Occipital lobe (tissue), 3 donors: ENCODE measurements at places on chromosomes 7 and 10.
A peak's percentile ranks its signal among the peaks of the same experiment; 100 is the strongest.

DNA sequence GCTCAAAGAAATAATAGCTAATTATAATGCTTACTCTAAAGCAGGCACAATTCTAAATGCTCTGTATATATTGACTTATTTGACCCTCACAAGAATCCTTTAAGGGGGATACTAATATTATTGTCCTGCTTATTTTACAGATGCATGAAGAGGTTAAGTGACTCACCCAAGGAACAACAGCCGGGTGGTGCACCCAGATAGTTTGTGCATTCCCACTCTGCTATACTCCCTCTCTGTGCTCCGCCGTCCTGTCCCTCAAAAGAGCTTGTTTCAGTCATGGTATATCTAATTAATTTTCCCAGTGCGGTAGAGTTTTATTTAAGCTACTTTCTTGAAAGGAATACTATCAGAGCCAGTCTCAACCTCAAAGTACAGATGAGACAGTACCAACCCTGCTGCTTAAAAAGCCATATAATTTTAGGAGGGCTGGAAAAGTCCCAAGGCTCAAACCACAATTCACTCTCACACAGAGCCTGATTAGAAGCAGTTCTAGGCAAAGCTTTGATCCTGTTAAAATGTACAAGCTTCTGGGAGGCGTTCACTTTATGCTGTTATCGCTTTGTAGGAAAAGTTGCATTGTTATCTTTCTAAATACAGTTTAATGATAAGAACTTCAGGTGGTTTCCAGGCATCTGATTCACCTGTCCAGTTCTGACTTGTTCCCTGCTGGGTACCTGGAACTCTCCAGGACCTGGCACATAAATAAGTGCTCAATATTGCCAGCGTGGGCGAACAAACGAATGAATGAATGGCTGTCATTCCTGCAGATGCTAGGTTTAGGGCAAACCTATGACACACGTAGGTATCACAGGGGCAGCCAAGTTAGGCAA, 261.5 kb upstream of the KLF14 start:
- DNase-seq: no peak

GRCh38 chr10:92149261-92149660, 141.6 kb downstream of the CPEB3 start:
- DNase-seq: no peak

DNA sequence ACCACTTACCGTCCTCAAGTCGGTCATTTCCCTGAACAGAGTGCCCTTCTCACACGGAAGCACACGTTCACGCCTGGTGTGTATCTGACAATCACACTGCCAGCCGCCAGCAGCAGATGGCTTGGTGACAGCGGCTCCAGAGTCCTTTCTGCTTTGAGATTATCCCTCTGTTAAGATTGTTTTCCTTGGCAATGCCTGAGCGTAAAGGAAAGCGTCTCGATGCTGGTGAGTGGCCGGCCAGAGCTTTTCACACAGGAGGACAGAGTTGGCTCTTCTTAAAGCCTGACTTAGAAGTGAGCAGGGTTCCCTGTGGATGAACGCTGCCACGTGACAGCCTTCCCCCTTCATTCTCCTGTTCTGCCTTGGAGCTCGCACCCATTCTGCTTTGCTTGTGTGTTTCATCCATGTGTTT, 22.1 kb upstream of the PRKAR1B start:
- DNase-seq: peak; percentile 21

- no peak for DNase-seq
Observed at GRCh38 chr10:91077549-91078071, 142.9 kb upstream of the PCGF5 start.

DNA sequence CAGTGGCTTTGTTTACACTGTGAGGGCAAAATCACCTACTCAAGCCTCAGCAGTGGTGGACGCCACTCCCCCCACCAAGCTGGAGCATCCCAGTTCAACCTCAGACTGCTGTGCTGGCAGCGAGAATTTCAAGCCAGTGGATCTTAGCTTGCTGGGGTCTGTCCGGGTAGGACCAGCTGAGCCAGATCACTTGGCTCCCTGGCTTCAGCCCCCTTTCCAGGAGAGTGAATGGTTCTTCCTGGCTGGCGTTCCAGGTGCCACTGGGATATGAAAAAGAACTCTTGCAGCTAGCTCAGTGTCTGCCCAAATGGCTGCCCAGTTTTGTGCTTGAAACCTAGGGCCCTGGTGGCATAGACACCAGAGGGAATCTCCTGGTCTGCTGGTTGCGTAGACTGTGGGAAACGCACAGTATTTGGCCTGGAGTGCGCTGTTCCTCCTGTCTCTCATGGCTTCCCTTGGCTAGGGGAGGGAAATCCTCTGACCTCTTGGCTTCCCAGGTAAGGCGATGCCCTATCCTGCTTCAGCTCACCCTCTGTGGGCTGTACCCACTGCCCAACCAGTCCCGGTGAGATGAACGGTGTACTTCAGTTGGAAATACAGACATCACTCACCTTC, 398.5 kb downstream of the ATRNL1 start:
- no peak for DNase-seq
